ENCODE measurements at places on chromosomes 6 and 20.

- DNase-seq: no peak
These were observed 10.2 kb downstream of the HDAC2 start for GRCh38 chr6:113960795-113961194.

DNA sequence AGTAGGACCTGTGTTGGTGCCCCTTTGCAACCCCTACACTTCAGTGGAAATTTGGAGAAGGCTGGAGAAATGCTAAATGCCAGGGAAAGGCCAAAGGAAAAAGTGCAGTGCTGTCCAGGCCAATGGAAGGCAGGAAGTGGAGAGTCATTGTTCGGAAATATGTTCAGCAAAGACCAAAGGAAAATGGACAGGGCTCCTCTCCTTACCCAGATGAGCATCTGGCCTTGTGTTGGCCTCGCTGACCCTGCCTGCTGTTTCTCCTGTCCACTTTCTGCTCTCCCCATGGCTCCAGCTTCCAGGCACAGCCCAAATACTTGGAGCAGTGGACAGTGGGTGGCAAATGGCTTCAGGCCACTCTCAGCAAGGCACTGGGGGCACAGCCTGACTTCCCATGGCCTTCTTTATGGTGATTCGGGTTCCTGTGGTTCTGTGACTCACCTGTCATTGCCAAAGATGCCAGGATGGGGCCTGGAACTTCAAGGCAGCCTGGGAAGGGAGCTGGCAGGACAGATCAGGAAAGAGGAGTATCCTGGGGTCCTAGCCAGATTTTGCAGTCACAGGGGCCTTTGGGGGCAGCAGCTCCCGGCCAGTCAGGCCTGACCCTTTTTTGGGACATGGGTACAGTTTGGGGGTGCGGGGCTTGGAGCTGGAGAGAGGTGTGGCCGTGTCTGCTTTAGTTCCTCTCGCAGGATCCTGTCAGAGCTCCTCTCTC is 190.9 kb upstream of the SLC24A3 start:
- DNase-seq: no peak

- no peak for DNase-seq
These were observed 3.4 kb downstream of the NAPB start for GRCh38 chr20:23417861-23418260.

GRCh38 chr6:52109171-52109571 is 21.8 kb upstream of the PKHD1 start:
- no peak for DNase-seq

- DNase-seq: no peak
These were observed 40.3 kb upstream of the TENT5A start for GRCh38 chr6:81792826-81793225.

- DNase-seq: no peak
These were observed 46.6 kb downstream of the CDH22 start for GRCh38 chr20:46261456-46262253.

DNA sequence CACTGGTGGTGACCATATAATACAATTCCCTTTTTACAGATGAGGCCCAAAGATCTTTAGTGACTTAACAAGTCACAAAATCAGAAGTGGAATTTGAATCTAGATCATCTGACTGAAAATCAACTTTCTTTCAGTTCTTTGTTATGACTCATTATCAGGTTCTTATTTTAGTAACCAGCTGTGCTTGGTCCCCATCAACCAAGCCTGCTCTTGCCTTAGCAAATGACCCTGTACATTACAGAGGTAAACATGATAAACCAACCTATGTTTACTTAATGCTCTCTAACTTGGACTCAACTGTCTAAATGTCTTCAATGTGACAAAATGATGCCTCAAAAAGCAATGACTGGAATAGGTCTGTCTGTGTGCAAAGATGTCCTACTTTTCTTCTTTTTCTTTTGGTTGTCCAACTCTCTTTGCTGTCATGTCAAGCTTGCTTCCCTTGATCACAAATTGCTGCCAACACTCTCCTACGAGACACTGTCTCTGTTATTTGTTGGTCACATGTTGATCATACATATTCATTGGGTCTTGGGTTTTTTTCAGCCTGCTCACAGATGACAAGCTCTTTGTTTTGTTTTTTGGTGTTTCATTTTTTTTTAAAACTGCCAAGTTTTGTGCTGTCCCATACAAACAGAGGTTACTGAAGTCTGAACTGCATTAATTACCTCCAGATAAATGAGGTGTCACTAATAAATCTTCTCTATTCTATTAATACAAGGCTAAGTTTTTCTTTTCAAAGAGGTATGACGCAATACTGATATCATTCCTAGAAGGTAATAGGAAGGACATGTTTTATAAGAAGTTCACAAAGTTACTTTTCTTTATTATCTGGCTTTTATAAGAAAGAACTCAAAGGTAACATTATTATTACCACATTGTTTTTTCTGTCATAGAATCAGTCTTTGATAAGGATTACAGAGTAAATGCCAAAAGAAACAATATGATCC is 62.2 kb upstream of the PLN start:
- DNase-seq: no peak

- DNase-seq: no peak
These were observed 122.1 kb downstream of the LRRC1 start for GRCh38 chr6:53916804-53917463.

- DNase-seq: no peak
These were observed 81.7 kb downstream of the DNAH8 start for GRCh38 chr6:38796850-38797249.

DNA sequence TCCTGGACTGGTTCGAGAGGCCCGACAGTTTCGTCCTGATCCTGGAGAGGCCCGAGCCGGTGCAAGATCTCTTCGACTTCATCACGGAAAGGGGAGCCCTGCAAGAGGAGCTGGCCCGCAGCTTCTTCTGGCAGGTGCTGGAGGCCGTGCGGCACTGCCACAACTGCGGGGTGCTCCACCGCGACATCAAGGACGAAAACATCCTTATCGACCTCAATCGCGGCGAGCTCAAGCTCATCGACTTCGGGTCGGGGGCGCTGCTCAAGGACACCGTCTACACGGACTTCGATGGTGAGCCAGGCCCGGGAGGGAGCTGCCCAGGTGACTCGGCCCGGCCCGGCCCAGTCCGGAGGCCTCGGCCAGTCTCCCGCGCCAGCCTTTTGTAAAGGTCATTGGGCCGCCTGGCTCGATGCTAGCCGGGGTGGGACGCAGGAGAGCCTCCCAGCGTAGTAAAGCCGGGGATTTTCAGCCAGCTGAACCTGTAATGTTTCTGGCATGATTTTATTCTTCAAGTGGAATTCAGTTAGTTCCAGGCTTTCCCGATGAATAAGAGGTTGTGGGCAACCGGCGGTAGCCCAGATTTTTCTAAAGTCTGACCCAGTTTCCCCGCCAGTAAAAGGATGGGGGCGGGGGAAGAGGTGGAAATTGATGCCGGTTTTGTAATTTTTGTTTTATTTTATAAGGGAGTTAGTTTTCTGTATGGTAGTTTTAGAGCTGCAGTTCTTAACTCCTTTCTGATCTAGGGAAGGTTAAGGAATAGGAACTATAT is 1.4 kb downstream of the PIM1 start:
- DNase-seq: peak; percentile 32

DNA sequence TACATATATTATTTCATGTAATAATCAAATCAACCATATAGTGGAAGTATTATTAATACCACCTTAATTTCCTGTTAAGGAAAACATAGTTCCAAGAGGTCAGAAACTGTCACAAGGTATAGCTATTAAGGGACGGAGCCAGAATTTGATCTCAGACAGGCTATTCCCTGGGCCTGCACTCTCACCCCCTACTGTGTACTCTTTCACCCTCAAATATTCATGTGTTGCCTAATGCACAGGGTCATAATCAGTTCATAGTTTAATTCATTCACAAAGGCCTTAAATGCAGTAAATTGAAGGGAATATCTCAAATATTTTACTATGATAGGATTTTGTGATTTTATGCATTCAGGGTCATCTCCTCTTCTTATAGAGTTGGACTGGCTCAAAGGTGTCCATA is 67.2 kb upstream of the IFNGR1 start:
- DNase-seq: no peak

DNA sequence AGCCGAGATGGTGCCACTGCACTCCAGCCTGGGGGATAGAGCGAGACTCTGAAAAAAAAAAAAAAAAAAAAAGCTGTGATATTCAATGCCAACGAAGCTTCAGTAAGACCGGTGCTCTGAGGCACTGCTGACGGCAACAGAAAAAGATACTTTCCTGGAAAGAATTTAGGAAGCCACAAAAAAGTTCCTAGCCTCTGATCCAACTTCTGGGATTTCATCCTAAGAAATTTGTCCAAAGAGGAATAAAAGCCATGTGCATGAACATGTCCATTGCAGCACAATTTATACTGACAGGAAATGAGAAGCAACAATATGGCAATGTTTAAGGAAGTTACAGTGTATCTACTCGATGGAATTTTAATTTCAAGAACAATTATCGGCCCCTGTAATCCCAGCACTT is 24.5 kb upstream of the CARMIL1 start:
- no peak for DNase-seq

DNA sequence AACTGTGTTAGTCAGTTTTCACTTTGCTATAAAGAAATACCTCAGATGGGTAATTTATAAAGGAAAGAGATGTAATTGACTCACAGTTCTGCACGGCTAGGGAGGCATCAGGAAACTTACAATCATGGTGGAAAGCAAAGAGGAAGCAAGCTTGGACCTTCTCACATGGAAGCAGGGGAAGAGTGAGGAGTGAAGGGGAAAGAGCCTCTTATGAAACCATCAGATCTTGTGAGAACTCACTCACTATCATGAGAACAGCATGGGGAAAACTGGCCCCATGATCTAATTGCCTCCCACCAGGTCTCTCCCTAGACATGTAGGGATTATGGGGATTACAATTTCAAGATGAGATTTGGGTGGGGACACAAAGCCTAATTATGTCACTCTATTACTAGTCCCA is 41.3 kb upstream of the PLAGL1 start:
- no peak for DNase-seq

GRCh38 chr6:154797857-154798256 is 64.6 kb downstream of the SCAF8 start:
- no peak for DNase-seq

- DNase-seq: no peak
These were observed 672 bp downstream of the PREX1 start for GRCh38 chr20:48826883-48827771.

GRCh38 chr6:12538881-12539357 is 177.6 kb upstream of the PHACTR1 start:
- no peak for DNase-seq

DNA sequence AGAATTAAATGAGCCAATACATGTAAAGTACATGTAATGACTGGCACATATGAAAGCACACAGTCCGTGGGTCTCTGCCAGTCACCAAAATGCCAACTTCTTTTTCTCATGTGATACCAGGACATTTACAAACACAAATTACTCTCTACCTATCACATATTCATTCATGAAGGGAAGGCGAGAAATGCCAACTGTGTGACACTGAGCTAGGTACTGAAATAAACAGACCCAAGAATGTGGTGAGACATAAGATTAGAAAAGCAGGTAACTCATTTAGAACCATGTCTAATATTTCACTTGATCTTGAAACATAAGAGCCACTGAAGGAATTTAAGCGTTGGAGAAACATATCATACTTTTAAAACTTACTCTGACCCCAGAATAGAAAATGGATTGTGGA is 41.4 kb downstream of the HBS1L start:
- no peak for DNase-seq

- no peak for DNase-seq
These were observed 9.2 kb upstream of the CGA start for GRCh38 chr6:87103977-87104601.

- DNase-seq: no peak
These were observed 4.4 kb upstream of the LAMA4 start for GRCh38 chr6:112258642-112259336.

DNA sequence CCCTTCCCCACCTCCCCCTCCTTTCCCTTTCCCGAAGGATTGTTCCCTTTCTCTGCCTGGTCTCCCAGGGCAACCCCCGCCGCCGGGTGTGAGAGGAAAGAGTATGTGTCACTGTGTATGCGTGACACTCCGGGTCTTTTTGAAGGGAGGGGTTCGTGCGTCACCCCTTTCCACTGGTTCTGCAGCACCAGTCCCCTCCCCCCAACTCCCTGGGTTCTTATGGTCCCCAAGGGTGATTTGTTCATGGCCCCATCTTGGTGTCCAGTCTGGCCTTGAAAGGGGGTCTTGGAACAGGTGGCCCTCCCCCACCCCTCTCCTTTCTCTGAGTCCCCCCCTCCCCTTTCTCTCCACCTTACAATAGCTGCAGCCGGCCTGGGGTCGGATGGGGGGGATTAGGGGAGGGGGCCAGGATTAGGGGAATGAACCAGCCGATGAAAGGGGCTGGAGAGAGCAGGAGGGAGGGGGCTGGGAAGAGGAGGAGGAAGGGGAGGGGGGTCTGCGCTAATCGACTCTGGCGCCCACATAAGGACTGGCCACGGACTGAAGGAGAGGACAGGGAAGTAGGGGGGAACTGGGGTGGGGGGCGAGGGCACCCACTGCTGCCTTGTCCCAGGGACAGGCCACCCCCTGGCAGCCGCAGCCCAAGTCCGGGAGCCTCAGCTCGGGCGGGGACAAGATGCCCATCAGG is 1.3 kb upstream of the RING1 start:
- DNase-seq: no peak

Data from germinal center (tissue), 1 donor.